ENCODE measurements at places on chromosomes 3 and 15. TPM values are rescaled to one million over a fixed set of nuclear protein-coding genes. Genes with fewer than 3 reads are reported as not detected.

GRCh38 chr3:171184372-171184771, 157.9 kb upstream of the SLC2A2 start:
- DNase-seq, result no peak
- H3K27ac ChIP-seq, result no peak overlapping the region
- no peaks in the 10 kb centered on the region for H3K27me3 ChIP-seq
- no peaks in the 10 kb centered on the region for H3K36me3 ChIP-seq
- peaks cover 8% of the 10 kb centered on the region for H3K4me1 ChIP-seq

- peak; percentile 68 for DNase-seq
- H3K27me3 ChIP-seq, result peaks cover under 1% of the 10 kb centered on the region
- H3K4me3 ChIP-seq, result no peak overlapping the region
- no peaks in the 10 kb centered on the region for H3K4me1 ChIP-seq
Observed at GRCh38 chr15:64038878-64039610, 7.2 kb downstream of the DAPK2 start.

- no peaks in the 10 kb centered on the region for H3K4me1 ChIP-seq
- H3K36me3 ChIP-seq, result no peaks in the 10 kb centered on the region
- H3K27ac ChIP-seq, result no peak overlapping the region
- no peaks in the 10 kb centered on the region for H3K27me3 ChIP-seq
Observed at GRCh38 chr15:41987246-41987924, 15.0 kb upstream of the EHD4 start.

- no peaks in the 10 kb centered on the region for H3K36me3 ChIP-seq
- H3K27me3 ChIP-seq, result no peaks in the 10 kb centered on the region
- no peak for DNase-seq
- H3K4me1 ChIP-seq, result no peaks in the 10 kb centered on the region
- H3K4me3 ChIP-seq, result no peak overlapping the region
Observed at GRCh38 chr3:195164573-195165264, 106.2 kb downstream of the XXYLT1 start.

- H3K27me3 ChIP-seq, result no peaks in the 10 kb centered on the region
- no peaks in the 10 kb centered on the region for H3K4me1 ChIP-seq
- no peak for DNase-seq
- H3K36me3 ChIP-seq, result no peaks in the 10 kb centered on the region
- H3K27ac ChIP-seq, result no peak overlapping the region
Observed at GRCh38 chr3:39434574-39434973, 28.1 kb downstream of the RPSA start.

- H3K27ac ChIP-seq, result no peak overlapping the region
- no peak for DNase-seq
- H3K27me3 ChIP-seq, result no peaks in the 10 kb centered on the region
- H3K4me3 ChIP-seq, result no peak overlapping the region
- H3K36me3 ChIP-seq, result no peaks in the 10 kb centered on the region
Observed at GRCh38 chr3:122077293-122078234, 22.4 kb downstream of the CD86 start.

GRCh38 chr3:172953571-172953970, 187.5 kb downstream of the SPATA16 start:
- no peaks in the 10 kb centered on the region for H3K36me3 ChIP-seq
- no peak for DNase-seq
- no peak overlapping the region for H3K27ac ChIP-seq
- no peaks in the 10 kb centered on the region for H3K27me3 ChIP-seq
- no peaks in the 10 kb centered on the region for H3K4me1 ChIP-seq
- no peak overlapping the region for H3K4me3 ChIP-seq

DNA sequence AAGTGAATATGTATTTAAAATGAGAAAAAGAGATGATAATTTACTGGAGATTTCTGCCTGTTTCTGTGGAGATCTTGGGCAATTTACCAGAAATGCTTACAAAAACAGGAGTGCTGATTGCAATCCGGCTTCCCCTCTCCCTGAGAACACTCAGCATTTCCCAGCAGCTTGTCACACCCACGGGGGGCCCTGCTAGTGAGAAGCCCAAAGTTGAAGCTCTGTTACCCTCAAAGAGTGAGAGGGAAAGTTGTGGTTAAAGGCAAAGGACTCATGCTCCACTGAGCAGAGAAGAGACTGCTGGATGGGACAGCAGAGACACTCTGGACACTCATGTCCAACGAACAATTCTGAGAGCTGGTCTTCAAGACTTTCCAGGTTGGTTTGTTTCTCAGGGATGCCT, 2.9 kb downstream of the MCTP2 start:
- H3K4me3 ChIP-seq, result no peak overlapping the region
- H3K27ac ChIP-seq, result no peak overlapping the region
- no peaks in the 10 kb centered on the region for H3K36me3 ChIP-seq
- peaks cover 9% of the 10 kb centered on the region for H3K4me1 ChIP-seq

DNA sequence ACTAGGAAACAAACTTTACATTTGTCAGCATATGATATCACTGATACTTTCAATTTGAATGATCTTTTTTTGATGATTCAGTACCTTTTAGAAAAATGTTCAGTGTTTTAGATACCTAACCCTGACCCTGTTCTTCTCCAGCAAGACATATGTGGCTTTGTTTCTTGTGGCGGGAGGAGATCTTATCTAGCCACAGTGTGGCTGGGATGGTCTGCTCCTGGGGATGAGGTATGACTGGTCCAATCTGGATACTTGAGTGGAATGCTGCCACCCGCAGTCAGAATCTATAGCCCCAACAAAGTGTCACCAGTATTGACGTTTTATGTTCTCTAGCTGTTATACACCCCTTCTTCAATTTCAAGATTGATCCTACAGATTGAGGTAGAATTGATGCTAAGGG, 439.0 kb upstream of the GOLIM4 start:
- DNase-seq, result peak; percentile 51
- H3K27me3 ChIP-seq, result no peaks in the 10 kb centered on the region
- H3K4me3 ChIP-seq, result no peak overlapping the region
- H3K36me3 ChIP-seq, result no peaks in the 10 kb centered on the region

- no peaks in the 10 kb centered on the region for H3K4me1 ChIP-seq
- peaks cover 92% of the 10 kb centered on the region for H3K36me3 ChIP-seq
- no peak for DNase-seq
- H3K27me3 ChIP-seq, result no peaks in the 10 kb centered on the region
- no peak overlapping the region for H3K27ac ChIP-seq
- no peak overlapping the region for H3K4me3 ChIP-seq
Observed at GRCh38 chr3:132522353-132522752, 74.7 kb upstream of the ACKR4 start.

DNA sequence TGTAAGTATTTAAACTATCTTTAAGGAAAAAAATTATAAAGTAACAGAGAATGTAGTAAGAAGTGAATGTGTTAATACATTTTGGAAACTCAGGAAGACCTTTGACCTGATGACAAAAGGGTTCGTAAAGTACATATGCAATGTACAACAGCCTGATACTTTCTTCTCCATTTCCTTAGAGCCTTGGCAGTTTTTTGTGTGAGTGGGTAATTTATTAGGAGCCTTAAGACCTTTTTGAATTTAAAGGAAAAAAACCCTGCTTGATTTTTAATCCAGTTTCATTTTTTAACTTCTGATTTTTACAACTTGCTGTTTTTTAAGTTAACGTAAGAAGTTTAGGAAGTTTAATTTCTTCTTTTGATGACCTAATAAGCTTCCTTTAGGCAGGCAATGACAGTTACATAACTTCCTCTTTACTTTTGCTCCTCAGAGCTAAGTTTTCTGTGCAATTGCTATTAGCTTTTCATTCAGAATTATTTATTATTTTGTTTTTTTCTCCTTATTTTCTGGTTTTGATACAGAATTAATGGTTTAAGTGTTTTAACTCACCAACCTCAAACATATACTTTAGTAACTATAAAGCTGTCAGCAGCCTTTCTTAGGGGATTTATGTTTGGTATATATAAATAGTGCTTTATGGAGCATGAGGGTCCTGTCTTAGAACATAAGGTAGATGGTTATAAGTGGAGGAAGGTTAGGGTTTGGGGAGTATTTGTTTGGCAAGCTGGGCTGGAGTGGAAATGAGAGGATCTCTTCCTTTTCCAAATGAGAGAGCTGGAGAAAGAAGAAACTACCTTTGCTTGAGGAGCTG, 35.2 kb downstream of the ARMC8 start:
- DNase-seq, result no peak
- peaks cover 6% of the 10 kb centered on the region for H3K4me1 ChIP-seq
- H3K27ac ChIP-seq, result no peak overlapping the region
- H3K27me3 ChIP-seq, result no peaks in the 10 kb centered on the region
- no peak overlapping the region for H3K4me3 ChIP-seq

- H3K27me3 ChIP-seq, result no peaks in the 10 kb centered on the region
- H3K27ac ChIP-seq, result peak overlapping the region; percentile 16
- DNase-seq, result no peak
- H3K36me3 ChIP-seq, result no peaks in the 10 kb centered on the region
- H3K4me3 ChIP-seq, result no peak overlapping the region
Observed at GRCh38 chr3:109480014-109480413, 142.7 kb upstream of the DPPA4 start.

- no peak for DNase-seq
- H3K4me3 ChIP-seq, result no peak overlapping the region
- H3K27ac ChIP-seq, result no peak overlapping the region
- H3K4me1 ChIP-seq, result no peaks in the 10 kb centered on the region
- peaks cover 16% of the 10 kb centered on the region for H3K36me3 ChIP-seq
- no peaks in the 10 kb centered on the region for H3K27me3 ChIP-seq
Observed at GRCh38 chr15:50341616-50342136, 13.3 kb downstream of the GABPB1 start.

GRCh38 chr3:114380233-114380651, 86.4 kb downstream of the TIGIT start:
- H3K4me3 ChIP-seq, result no peak overlapping the region
- no peak for DNase-seq
- peak overlapping the region; percentile 10 for H3K27ac ChIP-seq
- H3K27me3 ChIP-seq, result no peaks in the 10 kb centered on the region
- no peaks in the 10 kb centered on the region for H3K4me1 ChIP-seq
- H3K36me3 ChIP-seq, result no peaks in the 10 kb centered on the region

DNA sequence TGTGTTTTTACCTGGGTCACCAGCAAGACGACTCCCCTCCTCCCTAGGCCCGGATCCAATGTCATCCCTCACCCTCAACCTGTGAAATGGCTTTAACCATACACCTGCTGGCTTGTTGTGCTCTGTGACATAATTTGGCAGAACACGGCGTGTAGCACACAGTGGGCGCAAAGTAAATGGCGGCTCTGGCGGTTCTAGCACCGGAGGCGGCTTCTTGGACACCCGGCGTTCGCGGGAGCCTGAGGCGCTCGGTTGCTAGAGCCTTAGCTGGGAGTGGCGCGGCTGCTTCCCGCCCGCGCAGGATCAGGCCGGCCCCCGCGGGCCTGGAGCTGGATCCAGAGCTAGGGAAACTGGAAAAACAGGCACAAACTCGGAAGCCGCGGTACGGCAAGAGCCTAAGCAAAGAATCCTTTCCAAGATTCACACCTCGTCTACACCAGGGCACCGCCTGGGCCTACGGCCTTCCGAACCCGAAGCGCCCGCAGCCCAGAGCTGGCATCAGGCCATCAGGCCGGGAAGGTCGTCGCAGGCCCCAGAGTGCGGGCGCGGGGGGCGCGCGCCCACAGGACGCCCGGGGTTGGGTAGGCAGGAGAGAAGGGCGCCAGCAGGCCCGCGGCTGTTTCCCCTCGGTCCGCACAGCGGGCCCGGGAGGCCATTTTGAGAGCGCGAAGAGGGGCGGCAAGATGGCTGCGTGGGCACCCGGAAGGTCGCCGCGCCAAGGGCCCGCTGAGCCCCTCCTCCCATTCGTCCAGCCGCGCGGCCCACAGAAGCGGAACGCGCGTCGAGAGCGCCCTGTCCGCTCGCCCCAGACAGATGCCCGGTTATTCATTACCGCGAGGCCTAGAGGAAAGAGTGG, 43.9 kb upstream of the POLG start:
- H3K4me1 ChIP-seq, result no peaks in the 10 kb centered on the region
- peaks cover 100% of the 10 kb centered on the region for H3K27me3 ChIP-seq
- no peaks in the 10 kb centered on the region for H3K36me3 ChIP-seq
- no peak overlapping the region for H3K27ac ChIP-seq
- DNase-seq, result peak; percentile 78

- H3K27ac ChIP-seq, result no peak overlapping the region
- no peak overlapping the region for H3K4me3 ChIP-seq
- H3K36me3 ChIP-seq, result no peaks in the 10 kb centered on the region
- peaks cover 9% of the 10 kb centered on the region for H3K4me1 ChIP-seq
- DNase-seq, result no peak
- H3K27me3 ChIP-seq, result no peaks in the 10 kb centered on the region
Observed at GRCh38 chr3:106440672-106441071, 571.9 kb upstream of the CBLB start.

GRCh38 chr3:139355891-139356290, 12.1 kb downstream of the MRPS22 start:
- H3K27me3 ChIP-seq, result no peaks in the 10 kb centered on the region
- H3K36me3 ChIP-seq, result peaks cover 94% of the 10 kb centered on the region
- H3K27ac ChIP-seq, result no peak overlapping the region
- H3K4me1 ChIP-seq, result peaks cover 9% of the 10 kb centered on the region
- no peak overlapping the region for H3K4me3 ChIP-seq
- no peak for DNase-seq

DNA sequence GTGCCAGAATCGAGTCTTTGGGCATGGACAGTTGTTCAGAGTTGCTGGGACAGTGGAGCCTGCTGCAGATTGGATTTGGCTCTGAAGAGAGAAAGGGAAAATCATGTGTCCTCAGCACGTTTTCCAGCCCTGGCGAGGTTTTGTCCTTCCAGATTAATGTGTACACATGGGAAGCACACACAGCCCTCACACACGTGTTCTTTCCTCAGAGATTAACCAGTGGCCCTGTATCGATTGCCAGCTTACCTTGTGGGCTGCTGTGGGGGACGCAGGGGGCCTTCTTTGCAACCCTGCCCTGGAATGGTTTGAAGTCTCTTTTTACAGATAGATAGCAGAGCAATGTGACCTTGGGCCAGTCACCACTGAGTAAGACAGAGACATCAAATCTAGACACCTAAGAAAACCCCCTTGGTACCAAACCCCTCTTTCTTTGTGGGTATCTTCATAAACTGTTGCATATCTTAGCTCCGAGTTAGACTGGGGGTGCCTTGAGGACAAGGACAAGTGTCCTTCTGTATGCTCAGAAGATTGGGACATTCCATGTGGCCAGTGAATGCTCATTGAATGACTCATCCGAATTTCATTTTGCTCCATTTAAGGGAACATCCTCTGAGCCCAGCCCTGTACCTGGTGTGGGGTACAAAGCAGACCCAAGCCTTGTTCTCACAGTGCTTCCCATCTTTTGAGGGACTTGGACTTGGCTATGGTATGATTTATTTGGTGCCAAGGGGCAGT, 48.0 kb downstream of the SMAD6 start:
- no peak overlapping the region for H3K27ac ChIP-seq
- peaks cover 85% of the 10 kb centered on the region for H3K36me3 ChIP-seq
- no peaks in the 10 kb centered on the region for H3K27me3 ChIP-seq
- no peak for DNase-seq
- H3K4me1 ChIP-seq, result peaks cover 26% of the 10 kb centered on the region

- H3K4me3 ChIP-seq, result no peak overlapping the region
- no peaks in the 10 kb centered on the region for H3K4me1 ChIP-seq
- DNase-seq, result no peak
Observed at GRCh38 chr15:29064731-29065130, 179.0 kb downstream of the APBA2 start.

- no peak overlapping the region for H3K4me3 ChIP-seq
- no peak for DNase-seq
- no peaks in the 10 kb centered on the region for H3K36me3 ChIP-seq
- H3K27me3 ChIP-seq, result no peaks in the 10 kb centered on the region
Observed at GRCh38 chr3:109927161-109927560, 589.8 kb upstream of the DPPA4 start.

The AGTR1 gene
- total RNA-seq, result 0.15 TPM

The PATL2 gene
- 0.26 TPM for total RNA-seq

The CPNE9 gene
- total RNA-seq, result 0.15 TPM

The RPL29 gene
- total RNA-seq, result 1,600 TPM

The GOLGA6D gene
- total RNA-seq, result 0.14 TPM

The CYP11A1 gene
- 5.1 TPM for total RNA-seq

The CHRNA7 gene
- 7.5 TPM for total RNA-seq

Data from endodermal cell (in vitro differentiated cells).